MG63 (cell line): ENCODE measurements at places on chromosomes 12 and 14. TPM values are rescaled to one million over a fixed set of nuclear protein-coding genes. Genes with fewer than 3 reads are reported as not detected.

Gene PPHLN1
- 19.8 and 20.7 TPM in 2 replicates for total RNA-seq

- no peak for DNase-seq
These were observed 11.2 kb upstream of the LBHD2 start for GRCh38 chr14:103072595-103073366.

Gene SELPLG
- 0.39 and 2.5 TPM in 2 replicates for total RNA-seq

GRCh38 chr14:52852810-52853521 is 61.6 kb upstream of the GNPNAT1 start:
- no peak for DNase-seq

- DNase-seq: peak; percentile 91
These were observed 53.0 kb downstream of the SSH1 start for GRCh38 chr12:108804271-108804953.

Gene LBHD2
- not detected in 2 replicates for total RNA-seq

Gene AGAP2
- total RNA-seq: not detected in 2 replicates

Gene ZNF891
- 0.10 TPM in 2 replicates for total RNA-seq

DNA sequence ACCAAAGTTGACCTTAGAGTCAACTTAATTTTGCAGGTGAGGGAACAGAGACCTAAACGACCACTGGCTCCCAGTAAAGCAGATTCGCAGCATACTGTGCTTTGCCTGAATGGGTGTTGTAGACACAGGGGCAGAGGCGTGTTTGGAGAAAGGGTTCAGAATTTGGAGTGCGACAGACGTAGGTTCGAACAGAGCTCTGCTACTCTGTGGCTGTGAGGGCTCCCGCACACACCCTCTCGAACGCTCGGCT is 243 bp upstream of the TOMM20L start:
- DNase-seq: no peak

GRCh38 chr12:3200032-3200617 is 122.9 kb downstream of the TSPAN9 start:
- DNase-seq: peak; percentile 56

- no peak for DNase-seq
These were observed 12.5 kb downstream of the ISM2 start for GRCh38 chr14:77485901-77486678.

GRCh38 chr12:9868311-9868801 is 798 bp downstream of the CLEC2B start:
- DNase-seq: no peak

GRCh38 chr12:65999564-66000280 is 130.8 kb downstream of the LLPH start:
- DNase-seq: no peak

GRCh38 chr12:33672836-33673577 is 233.4 kb upstream of the SYT10 start:
- no peak for DNase-seq
